GM12878 (cell line): ENCODE measurements at places on chromosomes 13 and 19.

- no peak for DNase-seq
These were observed 3.4 kb upstream of the USF2 start for GRCh38 chr19:35265126-35265899.

DNA sequence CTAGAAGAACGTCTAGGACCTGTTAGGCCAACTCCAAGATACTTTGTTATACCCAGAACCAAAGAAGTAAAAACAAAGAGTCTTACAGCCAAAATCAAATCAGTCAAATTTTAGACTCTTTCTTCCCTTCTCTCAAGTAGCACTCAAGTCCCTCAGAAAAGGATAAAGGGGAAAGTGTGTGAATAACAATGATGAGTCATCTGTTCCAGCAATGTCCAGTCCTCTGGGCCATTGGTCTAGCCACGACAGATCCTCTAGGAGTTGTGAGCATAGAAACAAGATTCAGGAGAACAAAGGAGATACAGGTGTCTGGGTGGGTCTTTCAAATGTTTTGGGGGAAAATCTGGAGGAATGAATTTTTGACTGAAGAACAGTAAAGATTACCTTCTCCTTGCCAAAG lies 36.3 kb downstream of the STOML3 start:
- DNase-seq: no peak

GRCh38 chr19:40962460-40962961 lies 28.6 kb upstream of the CYP2B6 start:
- no peak for DNase-seq

GRCh38 chr19:6987850-6988249 lies 33.4 kb downstream of the MBD3L2B start:
- no peak for DNase-seq

DNA sequence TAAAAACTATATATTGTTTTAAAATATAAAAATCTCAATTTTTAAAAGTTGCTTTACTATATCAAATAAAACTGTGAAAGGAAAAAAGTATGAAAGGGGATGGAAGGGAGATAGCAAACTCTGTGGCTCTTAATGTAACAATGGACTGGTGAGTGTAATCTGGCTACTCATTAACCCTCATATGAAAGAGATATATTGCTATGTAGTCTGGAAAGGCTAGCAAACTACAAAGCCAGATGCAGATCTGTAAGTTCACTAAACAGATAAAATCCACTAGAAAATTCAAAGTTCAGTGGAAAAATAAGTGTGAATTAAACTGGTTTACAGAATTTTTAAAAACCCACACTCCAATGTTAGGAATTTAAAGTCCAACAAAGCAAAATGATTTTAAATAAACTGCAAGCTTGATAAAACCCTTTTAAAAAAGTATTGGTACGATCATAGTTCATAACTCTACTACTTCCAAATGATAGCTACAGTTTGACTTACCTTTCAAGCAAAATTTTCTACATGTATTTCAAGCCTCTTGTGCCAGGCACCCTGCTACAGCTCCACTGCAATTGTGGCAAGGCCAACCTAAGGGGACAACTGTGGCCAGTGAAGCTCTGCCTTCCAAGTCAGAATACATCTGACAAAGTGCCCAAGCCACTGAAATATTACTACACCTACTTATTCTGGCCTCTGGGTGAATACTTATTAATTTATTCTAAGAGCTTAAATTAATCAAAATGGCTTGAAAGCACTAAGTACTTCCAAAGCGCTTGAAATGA lies 647 bp upstream of the ELF1 start:
- no peak for DNase-seq

DNA sequence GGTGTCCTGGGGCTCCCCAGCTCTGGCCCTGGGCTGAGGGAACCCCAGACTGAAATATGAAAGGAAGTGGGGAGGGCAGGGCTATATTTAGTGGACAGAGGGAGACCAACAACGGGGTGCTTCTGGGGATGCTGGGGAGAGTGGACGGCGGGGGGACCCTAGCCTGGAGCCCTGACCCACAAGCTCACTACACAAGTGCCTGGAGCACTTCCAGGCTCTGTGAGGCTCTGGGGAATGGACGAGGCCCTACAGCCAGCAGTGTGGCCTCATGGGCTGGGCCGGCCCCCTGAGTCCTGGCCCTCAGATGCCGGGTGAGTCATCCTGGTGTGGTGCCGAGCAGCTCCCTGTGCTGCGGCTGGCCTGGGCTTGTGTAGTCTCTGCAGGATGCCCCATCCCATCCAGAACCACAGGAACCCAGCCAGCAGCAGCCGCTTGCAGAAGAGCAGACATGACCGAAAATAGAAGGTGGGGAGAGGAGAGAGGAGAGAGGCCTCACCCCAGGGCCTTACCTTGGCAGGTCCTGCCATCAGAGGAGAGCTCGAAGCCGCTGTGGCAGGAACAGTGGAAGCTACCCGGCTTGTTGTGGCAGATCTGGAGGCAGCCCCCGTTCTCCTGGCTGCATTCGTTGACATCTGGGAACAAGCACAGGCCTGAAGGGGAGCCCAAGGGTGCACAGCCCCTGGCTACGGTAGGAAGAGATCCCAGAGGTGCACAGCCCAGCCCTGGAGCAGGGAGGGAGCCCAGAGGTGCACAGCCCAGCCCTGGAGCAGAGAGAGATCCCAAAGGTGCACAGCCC lies 26.1 kb downstream of the GAS6 start:
- no peak for DNase-seq

DNA sequence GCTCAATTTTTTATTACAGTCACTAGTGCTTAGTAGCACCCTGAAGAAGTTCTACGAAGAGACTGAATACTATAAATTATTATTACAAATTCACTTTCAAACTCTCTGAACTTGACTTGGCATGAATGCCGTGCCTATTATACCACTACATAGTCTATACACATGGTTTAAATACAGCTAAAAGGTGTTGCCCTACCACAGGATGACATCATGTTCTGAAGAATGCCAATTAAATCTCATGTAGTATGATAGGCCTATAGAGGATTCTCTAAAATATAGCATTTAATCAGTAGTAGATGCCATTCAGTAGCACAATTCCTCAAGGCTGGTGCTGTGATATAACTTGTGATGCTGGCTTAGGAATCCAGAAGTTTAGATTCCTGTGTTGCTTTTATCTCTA lies 16.7 kb upstream of the POSTN start:
- DNase-seq: no peak

- DNase-seq: no peak
These were observed 6.4 kb upstream of the TBXA2R start for GRCh38 chr19:3612901-3613741.

DNA sequence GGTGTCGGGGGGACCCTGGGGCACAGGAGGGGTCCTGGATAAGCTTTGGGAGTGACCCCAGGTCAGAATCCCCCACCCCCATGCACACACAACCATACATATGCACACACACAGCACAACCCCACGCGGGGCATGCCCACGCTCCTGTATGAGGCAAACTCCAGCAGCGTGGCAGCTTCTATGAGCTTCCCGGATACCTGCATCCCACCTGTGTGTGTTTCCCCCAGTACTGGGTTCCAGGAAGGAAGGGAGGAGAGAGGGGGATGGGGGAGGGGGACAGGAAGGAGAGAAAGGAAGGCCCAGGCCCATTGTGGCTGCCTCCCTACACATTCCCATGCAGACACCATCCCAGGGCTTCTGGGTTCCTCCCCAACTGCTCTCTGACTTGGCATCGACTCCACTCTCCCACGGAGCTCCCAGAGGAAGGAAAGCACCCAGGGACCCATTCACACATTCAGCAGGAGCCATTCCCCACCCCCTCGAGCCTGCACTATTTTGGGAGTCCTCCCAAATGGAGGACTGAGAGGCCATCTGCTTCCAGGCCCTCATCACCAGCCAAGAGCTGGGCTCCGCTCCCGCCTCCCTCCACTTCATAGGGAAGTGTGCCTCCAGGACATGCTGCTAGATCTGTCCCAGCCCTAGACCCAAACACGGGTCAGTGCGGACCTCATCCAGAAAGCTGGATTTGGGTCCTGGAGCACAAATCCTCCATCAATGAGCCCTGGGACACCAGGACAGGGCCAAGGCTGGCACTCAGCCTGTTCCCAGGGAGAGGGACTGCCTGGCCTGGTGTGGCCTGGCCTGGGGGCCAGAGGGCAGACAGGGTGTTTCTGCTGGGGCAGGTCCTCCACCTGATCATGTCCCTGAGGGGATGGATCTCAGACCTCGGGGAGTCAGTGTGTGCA lies 13.2 kb downstream of the PRR36 start:
- DNase-seq: no peak

GRCh38 chr13:23754997-23755396 lies 134.2 kb downstream of the MIPEP start:
- DNase-seq: no peak

DNA sequence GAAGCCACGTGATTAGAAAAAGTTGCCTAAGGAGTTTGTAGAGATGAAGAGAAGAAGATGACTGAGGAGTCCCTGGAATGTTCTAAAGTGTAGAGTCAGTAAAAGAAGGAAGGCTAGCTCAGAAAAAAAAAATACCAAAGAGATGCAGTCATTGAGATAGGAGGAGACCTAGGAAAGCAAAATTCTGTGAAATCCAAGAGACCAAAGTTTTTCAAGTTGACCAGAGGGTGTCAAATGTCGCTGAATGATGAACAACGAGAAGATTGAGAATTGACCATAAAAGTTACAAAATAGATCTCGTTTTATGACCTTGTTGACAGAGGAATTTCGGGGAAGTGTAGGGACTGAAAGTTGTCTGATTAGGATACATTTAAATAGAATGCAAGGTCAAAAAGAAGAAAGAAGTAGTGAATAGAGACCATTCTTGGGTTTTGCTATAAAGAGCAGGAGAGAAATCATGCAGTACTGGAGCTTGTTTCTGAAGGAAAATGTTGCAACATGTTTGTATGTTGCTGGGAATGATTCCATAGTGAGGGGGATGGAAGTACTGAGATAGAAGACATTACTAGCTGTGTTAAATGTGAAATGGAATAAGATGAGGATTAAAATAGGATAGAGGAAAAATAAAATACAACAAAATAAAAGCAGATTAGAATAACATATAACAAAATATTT lies 30.2 kb upstream of the HTR2A start:
- no peak for DNase-seq

DNA sequence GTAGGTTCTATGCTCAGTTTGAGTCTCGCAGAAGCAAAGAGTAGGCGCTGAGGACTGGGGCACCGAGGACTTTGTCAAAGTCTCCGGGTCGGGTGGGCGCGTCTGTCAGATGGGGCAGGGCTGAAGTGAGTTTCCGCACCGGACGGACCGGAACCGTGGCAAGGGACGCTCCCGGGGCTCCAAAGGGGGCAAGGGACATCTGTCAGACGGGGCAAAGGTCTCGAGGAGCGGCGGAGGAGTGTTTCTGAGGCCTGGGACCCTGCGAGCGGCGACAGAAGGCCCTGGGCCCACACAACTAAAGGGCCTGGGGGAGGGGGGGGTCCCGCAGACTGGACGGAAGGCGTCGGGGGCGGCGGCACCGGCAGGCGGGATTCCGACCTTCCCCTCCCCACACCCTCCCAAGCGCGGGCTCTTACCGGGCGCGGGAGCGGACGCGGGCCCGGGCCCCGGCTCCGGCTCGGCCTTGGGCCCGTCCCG lies 13.3 kb upstream of the AKAP8L start:
- DNase-seq: no peak

DNA sequence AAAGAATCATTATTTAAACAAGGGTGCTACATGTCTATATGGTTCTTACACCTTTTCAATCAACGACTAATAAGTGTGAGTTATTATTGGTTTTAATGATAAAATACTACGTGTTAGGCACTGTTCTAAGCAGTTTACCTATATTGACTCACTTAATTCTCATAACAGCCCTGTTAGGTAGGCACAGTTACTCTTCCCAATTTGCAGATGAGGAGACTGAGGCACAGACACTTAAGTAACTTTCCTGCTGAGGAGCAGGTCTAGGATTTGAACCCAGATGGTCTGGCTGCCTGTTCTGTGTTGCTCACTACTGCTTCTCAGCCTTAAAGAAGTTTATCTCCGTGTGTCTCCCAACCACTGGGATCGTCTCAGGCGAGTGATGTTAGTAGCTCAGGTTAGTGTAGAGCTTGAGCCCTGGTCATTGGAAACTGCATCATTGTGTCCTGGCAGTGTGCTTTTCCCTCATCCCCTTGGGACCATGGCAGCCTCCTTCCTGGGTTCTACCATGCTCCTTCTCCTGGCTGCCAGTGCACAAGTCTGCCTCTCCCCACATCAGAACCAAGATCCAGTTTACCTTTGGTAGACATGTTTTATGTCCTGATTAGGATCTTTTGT lies 10.9 kb downstream of the UBAC2 start:
- DNase-seq: no peak

GRCh38 chr13:43848001-43848649 lies 31.4 kb downstream of the CCDC122 start:
- no peak for DNase-seq

GRCh38 chr19:20233105-20233504 lies 66.1 kb downstream of the ZNF486 start:
- DNase-seq: no peak

- no peak for DNase-seq
These were observed 105.6 kb upstream of the UQCRFS1 start for GRCh38 chr19:29318581-29318980.

GRCh38 chr19:29263305-29264135 lies 50.6 kb upstream of the UQCRFS1 start:
- no peak for DNase-seq

- no peak for DNase-seq
These were observed 5.1 kb downstream of the ATP1A3 start for GRCh38 chr19:41988947-41989346.

DNA sequence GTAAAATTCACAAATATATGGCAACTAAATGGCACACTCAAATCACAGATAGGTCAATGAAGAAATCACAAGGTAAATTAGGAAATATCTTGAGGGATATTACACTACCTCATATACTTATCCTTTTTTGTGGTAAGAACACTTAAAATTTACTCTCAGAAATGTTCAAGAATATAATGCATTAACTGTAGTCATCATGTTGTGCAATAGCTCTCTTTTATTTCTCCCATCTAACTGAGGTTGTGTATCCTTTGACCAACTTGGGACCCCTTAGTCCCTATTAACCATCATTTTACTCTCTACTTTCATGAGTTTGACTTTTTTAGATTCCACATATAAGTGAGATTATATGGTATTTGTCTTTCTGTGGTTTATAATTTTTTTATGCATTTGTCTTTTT lies 52.6 kb downstream of the WTIP start:
- DNase-seq: no peak

DNA sequence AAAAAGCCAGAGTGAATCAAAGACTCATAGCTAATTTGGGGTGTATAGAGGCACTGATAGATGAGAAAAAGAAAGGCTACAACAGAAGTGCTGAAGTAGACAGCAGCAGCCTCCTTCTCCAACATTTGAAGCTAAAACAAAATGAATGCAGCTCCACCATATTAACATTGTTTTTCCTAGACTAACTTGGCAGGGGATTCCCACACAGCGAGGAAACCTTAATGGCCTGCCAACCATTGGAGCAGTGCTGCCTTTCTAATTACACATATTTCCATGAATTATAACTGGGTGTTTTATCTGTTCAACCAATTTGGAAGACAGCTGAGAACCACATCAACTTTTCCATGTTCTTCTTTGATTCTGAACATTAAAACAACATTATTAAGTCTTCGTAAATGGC lies 478.6 kb downstream of the LIG4 start:
- DNase-seq: no peak

- no peak for DNase-seq
These were observed 16.1 kb downstream of the ERFL start for GRCh38 chr19:41911889-41912731.
